ENCODE measurements at places on chromosomes 12 and 14.

- no peak for DNase-seq
Observed at GRCh38 chr14:91778217-91778616, 46.3 kb upstream of the CATSPERB start.

GRCh38 chr12:49909826-49910225, 6.1 kb upstream of the FAIM2 start:
- no peak for DNase-seq

- DNase-seq = no peak
Observed at GRCh38 chr14:78595797-78596196, 425.6 kb downstream of the NRXN3 start.

- no peak for DNase-seq
Observed at GRCh38 chr12:81077686-81078441, at the start of gene ACSS3. ACSS3 (plus strand) TSS chr12:81078079; CDS start chr12:81078121, 42 bp downstream.

DNA sequence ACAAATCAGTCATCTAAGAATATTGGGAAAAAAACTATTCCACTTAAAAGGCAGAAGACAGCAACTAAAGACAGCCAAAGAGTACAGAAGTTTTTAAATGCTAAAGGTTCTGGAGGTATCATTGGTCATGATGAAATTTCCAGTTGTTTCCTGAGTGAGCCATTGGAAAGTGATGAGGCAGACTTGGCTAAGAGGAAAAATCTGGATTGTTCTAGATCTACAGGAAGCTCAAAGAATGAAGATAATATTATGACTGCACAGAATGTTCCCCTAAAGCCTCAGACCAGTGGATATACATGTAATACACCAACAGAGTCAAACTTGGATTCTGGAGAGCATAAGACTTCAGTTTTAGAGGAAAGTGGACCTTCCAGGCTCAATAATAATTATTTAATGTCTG, 22.8 kb downstream of the GALNT4 start:
- DNase-seq = no peak

- no peak for DNase-seq
Observed at GRCh38 chr14:73467800-73468199, 9.5 kb upstream of the NUMB start.

Data from stimulated activated CD4-positive, alpha-beta T cell treated with anti-CD3 and anti-CD28 coated beads, Interleukin-15, amount 100 ng/mL, for 1 hour (primary cell).